Frontal cortex (tissue), 4 donors: ENCODE measurements at places on chromosomes 4 and X. TPM values are rescaled to one million over a fixed set of nuclear protein-coding genes. Genes with fewer than 3 reads are reported as not detected.

Gene AMBN
- total RNA-seq: 1.2 TPM

Gene SMIM10
- total RNA-seq: 0.41 TPM

Gene GAGE1
- not detected for total RNA-seq

Gene PRSS48
- not detected for total RNA-seq

Gene ABCD1
- 3.7 TPM for total RNA-seq

Gene PDZD4
- total RNA-seq: 165 TPM
